Spinal cord (tissue), 10 donors: ENCODE measurements at places on chromosomes 4 and X. TPM values are rescaled to one million over a fixed set of nuclear protein-coding genes. Genes with fewer than 3 reads are reported as not detected.

- H3K27me3 ChIP-seq = no peaks in the 10 kb centered on the region
- DNase-seq = no peak
These were observed 231.9 kb upstream of the INTU start for GRCh38 chr4:127400731-127401346.

Gene SLC26A1
- 1.2 TPM for total RNA-seq

Gene SERPINA7
- total RNA-seq = 0.06 TPM

Gene TMEM184C
- 52.1 TPM for total RNA-seq

Gene XG
- not detected for total RNA-seq
